Tibial artery (tissue), 4 donors: ENCODE measurements at places on chromosomes 2 and 18.

DNA sequence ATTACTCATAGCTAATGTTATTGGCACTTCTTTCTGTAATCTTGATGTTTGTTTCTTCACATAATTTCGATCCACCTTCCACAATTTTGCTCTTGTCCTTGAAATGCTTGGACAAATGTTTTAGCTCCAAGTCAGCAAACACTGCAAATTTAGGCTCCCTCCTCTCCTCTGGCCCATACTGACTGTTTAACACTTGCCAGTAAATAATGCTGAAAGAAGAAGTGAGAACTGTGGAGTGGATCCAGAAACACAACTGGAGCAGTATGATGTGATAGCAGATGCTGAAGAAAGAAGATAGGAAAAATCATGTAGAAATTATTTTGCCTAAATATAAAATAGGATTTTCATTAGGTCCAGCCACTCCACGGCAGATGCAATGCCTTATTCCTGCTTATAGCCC lies 415.0 kb upstream of the GYPC start:
- no peaks in the 10 kb centered on the region for H3K27me3 ChIP-seq
- no peaks in the 10 kb centered on the region for H3K4me1 ChIP-seq
- H3K36me3 ChIP-seq = no peaks in the 10 kb centered on the region
- no peak overlapping the region for H3K27ac ChIP-seq
- no peak for DNase-seq
- H3K4me3 ChIP-seq = no peak overlapping the region

DNA sequence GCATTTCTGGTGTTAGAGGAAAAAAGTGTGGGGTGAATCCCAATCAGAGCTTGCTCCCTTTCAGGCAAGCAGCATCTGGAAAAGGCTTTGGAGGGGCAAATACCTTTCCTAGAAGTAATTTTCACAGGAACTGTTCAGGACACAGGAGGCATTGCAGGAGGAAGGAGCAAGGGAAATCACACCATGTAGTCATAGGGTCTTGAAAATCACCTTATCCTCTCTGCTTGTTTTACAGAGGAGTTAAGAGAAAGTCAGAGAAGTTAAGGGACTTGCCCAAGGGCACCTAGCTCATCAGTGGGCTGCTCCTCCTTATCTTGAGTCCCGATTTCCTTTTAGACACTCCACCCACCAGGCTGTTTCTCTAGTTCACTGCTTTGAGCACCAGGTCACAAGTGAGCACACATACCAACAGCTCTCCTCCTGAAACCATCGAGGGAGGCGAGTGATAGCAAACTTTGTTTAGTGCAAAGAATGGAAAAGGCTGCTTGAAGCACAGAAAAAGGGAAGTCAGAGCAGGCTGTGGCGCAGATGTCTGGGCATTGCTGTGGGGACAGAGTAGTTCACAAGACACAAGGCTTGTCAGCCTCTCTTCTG lies 89.2 kb upstream of the CXCR4 start:
- H3K4me3 ChIP-seq = no peak overlapping the region
- H3K27me3 ChIP-seq = no peaks in the 10 kb centered on the region
- DNase-seq = peak; percentile 67
- no peaks in the 10 kb centered on the region for H3K36me3 ChIP-seq

DNA sequence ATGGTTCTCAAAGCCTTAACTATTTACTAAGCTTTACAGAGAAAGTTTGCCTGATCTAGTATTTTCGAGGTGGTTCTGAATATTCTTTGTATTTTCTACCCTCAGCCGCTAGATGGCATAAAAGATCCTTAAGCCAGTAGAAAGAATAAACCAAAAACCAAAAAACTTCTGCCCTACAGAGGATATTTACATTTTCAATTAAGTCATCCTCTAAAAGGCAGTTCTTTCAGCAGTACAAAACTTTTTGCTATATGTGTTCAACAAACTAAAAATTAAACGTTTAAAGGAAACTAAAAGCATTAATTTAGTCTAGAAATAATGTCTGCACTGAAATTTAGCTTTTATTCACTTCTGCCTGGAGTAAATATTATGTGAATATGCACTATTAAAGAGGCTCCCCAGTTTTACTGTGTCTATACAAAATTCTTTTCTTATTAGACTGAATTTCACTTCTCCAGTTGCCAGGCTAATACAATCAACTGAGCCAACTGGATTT lies 297.5 kb downstream of the PIEZO2 start:
- H3K4me1 ChIP-seq = no peaks in the 10 kb centered on the region
- no peak overlapping the region for H3K27ac ChIP-seq
- no peaks in the 10 kb centered on the region for H3K27me3 ChIP-seq
- H3K36me3 ChIP-seq = no peaks in the 10 kb centered on the region
- no peak overlapping the region for H3K4me3 ChIP-seq

DNA sequence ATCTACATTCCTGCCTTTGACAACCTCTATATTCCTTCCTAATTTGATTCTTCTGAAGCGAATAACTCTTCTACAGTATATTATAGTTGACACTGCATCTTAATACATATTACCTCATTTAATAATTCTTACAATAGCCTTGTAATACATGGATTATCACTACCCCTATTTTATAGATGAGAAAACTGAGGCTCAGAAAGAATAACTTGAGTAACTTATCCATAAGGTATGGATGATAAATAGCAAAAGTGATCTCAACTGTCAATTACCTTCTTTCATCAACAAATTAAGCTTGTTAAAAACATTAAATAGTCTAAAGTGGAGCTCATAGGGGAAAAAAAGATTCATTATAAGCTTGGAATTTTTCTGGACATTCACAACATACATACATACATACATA lies 4.6 kb downstream of the VPS54 start:
- DNase-seq = no peak
- no peaks in the 10 kb centered on the region for H3K36me3 ChIP-seq
- no peaks in the 10 kb centered on the region for H3K27me3 ChIP-seq

GRCh38 chr18:38611036-38611964 lies 1045.7 kb upstream of the CELF4 start:
- no peak overlapping the region for H3K27ac ChIP-seq
- no peaks in the 10 kb centered on the region for H3K27me3 ChIP-seq
- no peaks in the 10 kb centered on the region for H3K36me3 ChIP-seq
- no peak for DNase-seq
- no peak overlapping the region for H3K4me3 ChIP-seq
- no peaks in the 10 kb centered on the region for H3K4me1 ChIP-seq

DNA sequence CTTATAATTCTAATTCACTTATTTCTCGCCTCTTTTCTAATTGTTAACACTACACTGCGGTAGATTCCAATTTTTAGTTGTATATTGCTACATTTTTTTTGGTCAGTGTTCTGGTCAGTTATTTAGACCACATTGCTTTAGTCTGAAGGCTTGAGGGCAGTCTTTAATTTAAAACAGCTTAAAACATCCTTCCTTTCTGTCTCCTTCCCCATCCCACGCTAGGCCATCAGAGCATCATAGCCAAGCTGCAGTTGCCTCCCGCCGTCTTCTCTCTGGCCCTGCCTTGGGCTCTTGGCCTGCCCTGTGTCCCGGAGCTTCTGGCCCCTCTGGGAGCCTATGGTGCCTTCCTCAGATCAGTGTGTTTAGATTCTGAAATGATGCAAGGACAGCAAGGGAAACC lies 52.6 kb upstream of the GLI2 start:
- H3K4me3 ChIP-seq = no peak overlapping the region
- no peak overlapping the region for H3K27ac ChIP-seq
- no peak for DNase-seq
- H3K27me3 ChIP-seq = peaks cover 48% of the 10 kb centered on the region
- H3K36me3 ChIP-seq = no peaks in the 10 kb centered on the region

DNA sequence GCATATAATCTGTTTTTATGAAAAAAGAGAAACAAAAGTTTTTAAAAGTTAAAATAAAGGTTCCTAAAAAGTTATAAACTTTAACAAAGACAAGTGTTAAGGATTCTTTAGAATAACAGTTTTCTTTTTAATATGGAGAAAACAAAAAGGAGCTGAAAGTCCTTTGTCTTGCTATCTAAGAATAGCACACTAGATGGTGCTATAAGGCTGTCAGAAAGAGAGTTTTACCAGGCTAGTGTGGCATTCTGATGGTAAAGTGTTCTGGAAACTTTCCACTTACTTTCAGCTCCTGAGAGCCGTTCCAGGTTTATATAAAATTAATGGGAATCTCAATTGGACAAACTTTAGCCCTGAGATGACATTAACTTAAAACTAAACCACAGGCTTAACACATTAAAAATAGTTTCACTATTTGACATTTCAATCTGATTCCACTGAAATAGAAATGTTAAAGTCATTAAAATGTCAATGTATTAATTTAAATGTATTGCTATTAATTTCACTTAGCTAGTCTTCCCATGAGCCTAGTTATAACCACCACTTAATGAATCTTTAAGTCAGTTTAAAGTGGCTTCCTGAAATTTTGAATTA lies 3.7 kb downstream of the FBXO48 start:
- no peaks in the 10 kb centered on the region for H3K36me3 ChIP-seq
- DNase-seq = no peak
- H3K4me1 ChIP-seq = no peaks in the 10 kb centered on the region
- no peak overlapping the region for H3K4me3 ChIP-seq

- no peak overlapping the region for H3K27ac ChIP-seq
- no peak overlapping the region for H3K4me3 ChIP-seq
- no peaks in the 10 kb centered on the region for H3K36me3 ChIP-seq
- no peaks in the 10 kb centered on the region for H3K27me3 ChIP-seq
- no peaks in the 10 kb centered on the region for H3K4me1 ChIP-seq
These were observed 68.1 kb downstream of the OLA1 start for GRCh38 chr2:174180165-174180724.

- H3K36me3 ChIP-seq = no peaks in the 10 kb centered on the region
- no peaks in the 10 kb centered on the region for H3K4me1 ChIP-seq
- no peak for DNase-seq
- H3K27ac ChIP-seq = no peak overlapping the region
These were observed 92.3 kb downstream of the BIN1 start for GRCh38 chr2:127014630-127015029.

DNA sequence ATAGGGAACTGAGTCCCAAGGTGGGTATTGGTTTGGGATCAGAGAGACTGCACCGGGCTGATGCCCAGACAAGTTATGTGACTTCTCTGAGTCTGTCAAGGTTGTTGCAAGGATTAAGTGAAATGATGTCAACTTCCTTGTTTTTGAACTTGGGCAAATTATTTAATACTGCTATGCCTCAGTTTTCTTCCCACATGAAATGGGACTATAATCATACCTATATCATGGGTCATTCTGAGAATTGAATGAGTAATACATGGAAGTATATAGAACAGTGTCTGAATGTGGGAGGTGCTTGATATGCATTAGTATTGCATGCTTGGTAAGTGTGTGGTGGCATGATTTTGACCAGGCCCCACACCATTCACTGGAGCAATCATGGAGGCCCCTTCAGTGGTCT lies 99.0 kb downstream of the PRKCE start:
- no peaks in the 10 kb centered on the region for H3K27me3 ChIP-seq
- no peak overlapping the region for H3K4me3 ChIP-seq
- DNase-seq = no peak
- H3K4me1 ChIP-seq = no peaks in the 10 kb centered on the region
- no peaks in the 10 kb centered on the region for H3K36me3 ChIP-seq
- H3K27ac ChIP-seq = no peak overlapping the region

DNA sequence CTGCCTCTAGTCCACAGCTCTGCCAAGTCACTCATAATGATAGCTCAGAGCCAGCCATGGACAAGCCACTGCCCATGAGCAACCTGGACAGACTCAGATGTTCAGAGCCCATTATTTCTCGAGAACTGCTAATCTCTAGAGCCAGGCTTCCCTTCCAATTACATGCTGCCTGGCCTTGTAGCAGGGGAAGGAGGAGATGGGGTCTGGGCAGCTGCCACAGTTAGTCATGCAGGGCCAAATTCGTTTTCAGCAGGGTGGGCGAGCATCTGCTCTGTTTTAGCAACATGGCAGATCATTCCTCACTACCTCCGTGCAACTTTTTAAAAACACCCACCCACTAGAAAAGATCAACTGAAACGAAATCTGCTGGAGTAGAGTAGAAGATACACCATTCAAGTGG lies 141.8 kb downstream of the MYO5B start:
- H3K27ac ChIP-seq = no peak overlapping the region
- H3K27me3 ChIP-seq = no peaks in the 10 kb centered on the region
- H3K4me3 ChIP-seq = no peak overlapping the region

DNA sequence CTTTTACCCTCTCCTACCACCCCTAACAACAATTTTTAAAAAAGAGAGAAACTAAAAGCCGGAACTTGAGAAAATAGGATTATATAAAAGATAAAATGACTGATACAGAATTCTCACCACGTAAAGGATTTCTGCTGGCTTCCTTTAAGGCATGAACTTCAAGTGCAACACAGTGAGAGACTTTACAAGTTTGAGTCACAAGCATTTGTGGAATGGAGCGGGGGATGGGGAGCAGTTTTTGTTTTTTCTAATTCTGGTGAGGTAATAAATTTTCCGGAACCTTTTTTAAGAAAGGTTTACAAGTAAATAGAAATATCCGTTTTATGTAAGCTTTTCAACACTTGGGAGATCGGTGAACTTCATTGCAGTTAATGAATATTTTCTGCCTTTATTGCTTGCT lies 1.8 kb upstream of the CDH2 start:
- DNase-seq = no peak
- no peaks in the 10 kb centered on the region for H3K4me1 ChIP-seq
- H3K4me3 ChIP-seq = peak overlapping the region; percentile 76
- H3K36me3 ChIP-seq = no peaks in the 10 kb centered on the region

DNA sequence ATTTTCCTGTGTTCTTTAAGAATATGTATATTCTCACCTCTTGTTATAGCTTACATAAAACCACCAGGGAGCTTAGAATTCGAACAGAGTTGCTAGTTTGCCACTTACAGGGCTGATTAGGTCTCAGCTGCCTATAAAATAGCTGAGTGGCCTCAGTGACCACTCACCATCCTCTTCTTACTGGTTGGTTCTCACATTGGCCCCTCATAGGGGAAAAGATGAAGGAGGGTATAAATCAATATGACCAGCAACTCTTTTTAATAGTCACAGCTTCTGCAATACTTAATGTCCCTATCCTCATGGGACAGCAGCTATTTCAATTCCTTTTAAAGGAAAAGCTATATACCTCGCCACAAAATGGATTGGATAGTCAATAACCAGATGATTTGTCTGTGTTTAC lies 199.4 kb upstream of the CDH20 start:
- H3K4me1 ChIP-seq = no peaks in the 10 kb centered on the region
- H3K27ac ChIP-seq = no peak overlapping the region
- no peak overlapping the region for H3K4me3 ChIP-seq
- no peak for DNase-seq

DNA sequence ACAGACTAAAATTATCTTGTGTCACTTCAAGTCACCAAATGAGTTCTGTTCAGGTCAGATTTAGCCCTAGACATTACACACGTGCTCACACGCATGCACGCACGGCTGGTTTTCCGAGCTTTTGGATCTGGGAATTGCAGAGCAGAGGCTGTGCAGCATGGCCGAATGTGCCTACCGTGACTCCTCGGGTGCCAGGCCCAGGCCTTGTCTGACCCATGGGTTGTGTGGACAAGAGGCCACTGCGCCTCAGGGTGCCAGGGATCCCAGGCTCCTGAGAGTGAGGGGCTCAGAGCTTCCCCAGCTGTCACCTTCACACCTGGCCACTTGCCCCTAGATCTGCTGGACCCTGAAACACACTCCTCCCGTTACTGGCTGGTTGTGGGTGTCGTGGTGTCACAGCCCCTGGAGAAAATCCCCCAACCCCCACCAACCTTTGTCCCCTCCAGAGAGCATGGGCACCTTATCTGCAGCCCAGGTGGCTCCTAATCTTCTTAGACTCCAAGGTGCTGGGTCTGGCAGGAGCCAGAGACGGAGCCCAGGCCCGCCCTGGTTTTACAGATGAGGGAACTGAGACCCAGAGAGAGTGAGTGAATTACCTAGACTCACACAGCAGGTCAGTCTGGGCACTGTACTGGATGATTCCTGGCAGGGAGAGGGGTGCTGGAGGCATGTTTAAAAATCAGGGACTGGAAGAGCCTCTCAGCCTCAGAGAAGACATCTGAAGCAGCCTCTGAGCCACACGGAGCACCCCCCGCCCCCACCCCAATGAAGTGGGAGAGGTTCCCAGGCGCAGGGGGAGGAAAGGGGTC lies 56.8 kb downstream of the ATOH8 start:
- H3K36me3 ChIP-seq = no peaks in the 10 kb centered on the region
- H3K27ac ChIP-seq = peak overlapping the region; percentile 83
- peaks cover 32% of the 10 kb centered on the region for H3K4me1 ChIP-seq
- no peaks in the 10 kb centered on the region for H3K27me3 ChIP-seq
- DNase-seq = peak; percentile 68
- no peak overlapping the region for H3K4me3 ChIP-seq
